ENCODE measurements at places on chromosomes 5 and 9. TPM values are rescaled to one million over a fixed set of nuclear protein-coding genes. Genes with fewer than 3 reads are reported as not detected.

Gene ADAMTS13
- total RNA-seq: 1.4 TPM

Gene GNAQ
- total RNA-seq: 18.2 TPM

Gene C7
- total RNA-seq: not detected

Gene REEP5
- total RNA-seq: 70.7 TPM

Gene C9
- not detected for total RNA-seq

Gene FAXDC2
- not detected for total RNA-seq

Gene FST
- total RNA-seq: not detected

Gene SLCO4C1
- 0.11 TPM for total RNA-seq

Gene TMC1
- not detected for total RNA-seq

Gene SPARC
- 0.15 TPM for total RNA-seq

Gene FBXO4
- 13.4 TPM for total RNA-seq

Gene SEMA5A
- not detected for total RNA-seq

Measured in activated CD8-positive, alpha-beta memory T cell treated with anti-CD3 and anti-CD28 coated beads for 36 hours (primary cell).